Stimulated activated CD4-positive, alpha-beta T cell treated with anti-CD3 and anti-CD28 coated beads, Interleukin-1b, Interleukin-23, amount 100 ng/mL, for 1 hour (primary cell): ENCODE measurements at places on chromosomes 7 and 10.
A peak's percentile ranks its signal among the peaks of the same experiment; 100 is the strongest.

DNA sequence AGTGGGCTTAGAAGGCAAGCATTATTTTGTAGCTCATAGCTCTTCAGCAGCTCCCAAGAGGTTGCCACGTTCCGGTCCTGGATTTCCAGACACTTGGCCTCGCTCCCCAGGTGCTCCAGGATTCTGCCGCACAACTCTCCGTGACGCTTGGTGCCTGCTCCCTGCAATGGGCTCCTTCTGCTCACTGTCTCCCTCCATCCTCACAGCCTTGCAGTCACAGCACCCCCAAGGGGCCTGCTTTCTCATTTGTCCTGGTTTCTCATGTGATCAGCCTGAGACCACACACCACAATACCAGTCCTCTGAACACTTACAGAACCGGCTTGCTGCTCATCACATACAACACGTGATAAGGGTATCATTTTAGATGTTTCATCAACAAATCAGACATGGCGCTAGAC, 9.8 kb downstream of the IGFBP3 start:
- DNase-seq: no peak

- no peak for DNase-seq
Measured at GRCh38 chr10:102650655-102651454, 6.6 kb downstream of the TRIM8 start.

GRCh38 chr7:100866729-100867039, 503 bp upstream of the TRIP6 start:
- no peak for DNase-seq

GRCh38 chr10:112115781-112116385, 67.7 kb downstream of the GPAM start:
- DNase-seq: peak; percentile 4

GRCh38 chr7:4959306-4959705, 319 bp upstream of the MMD2 start:
- no peak for DNase-seq

DNA sequence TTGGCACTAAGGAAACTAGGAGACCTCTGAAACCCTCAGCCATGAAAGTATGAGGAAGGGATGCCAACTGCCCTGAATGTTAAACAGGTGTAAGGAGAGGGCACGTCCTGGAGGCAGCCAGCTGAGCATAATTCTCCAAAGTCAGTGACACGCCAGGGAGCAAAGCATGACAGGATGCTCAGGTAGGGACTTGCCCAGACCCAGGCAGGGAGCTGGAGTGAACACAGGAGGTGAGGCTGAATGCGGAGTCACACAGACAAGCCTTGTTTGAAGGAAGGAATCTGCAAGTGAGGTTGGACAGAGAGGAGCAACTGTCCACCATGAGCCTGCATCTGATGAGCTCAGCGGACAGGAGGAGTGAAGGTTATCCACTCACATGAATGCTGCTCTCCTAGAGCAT, 41.5 kb downstream of the KLRG2 start:
- no peak for DNase-seq

DNA sequence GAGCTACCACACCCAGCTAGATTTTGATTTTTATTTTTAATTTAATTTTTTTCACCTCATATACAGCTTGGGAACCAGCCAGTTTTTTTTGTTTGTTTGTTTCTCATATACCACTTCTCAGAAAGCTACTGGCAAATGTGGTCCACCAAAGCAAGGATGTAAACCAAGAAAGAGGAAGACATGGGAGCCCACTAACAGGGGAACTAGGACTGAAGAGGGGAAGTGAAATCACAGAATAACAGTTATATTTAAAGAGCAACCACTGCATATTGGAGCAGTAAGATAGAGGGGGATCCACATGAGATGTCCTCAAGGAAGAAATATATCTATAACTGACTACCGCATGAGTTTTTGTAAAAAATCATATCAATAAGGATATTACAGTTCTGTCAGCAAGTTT, 10.5 kb downstream of the CPVL start:
- DNase-seq: no peak

- no peak for DNase-seq
Measured at GRCh38 chr7:80942261-80943041, 23.6 kb upstream of the SEMA3C start.
